ENCODE measurements at places on chromosomes 11 and 22.

DNA sequence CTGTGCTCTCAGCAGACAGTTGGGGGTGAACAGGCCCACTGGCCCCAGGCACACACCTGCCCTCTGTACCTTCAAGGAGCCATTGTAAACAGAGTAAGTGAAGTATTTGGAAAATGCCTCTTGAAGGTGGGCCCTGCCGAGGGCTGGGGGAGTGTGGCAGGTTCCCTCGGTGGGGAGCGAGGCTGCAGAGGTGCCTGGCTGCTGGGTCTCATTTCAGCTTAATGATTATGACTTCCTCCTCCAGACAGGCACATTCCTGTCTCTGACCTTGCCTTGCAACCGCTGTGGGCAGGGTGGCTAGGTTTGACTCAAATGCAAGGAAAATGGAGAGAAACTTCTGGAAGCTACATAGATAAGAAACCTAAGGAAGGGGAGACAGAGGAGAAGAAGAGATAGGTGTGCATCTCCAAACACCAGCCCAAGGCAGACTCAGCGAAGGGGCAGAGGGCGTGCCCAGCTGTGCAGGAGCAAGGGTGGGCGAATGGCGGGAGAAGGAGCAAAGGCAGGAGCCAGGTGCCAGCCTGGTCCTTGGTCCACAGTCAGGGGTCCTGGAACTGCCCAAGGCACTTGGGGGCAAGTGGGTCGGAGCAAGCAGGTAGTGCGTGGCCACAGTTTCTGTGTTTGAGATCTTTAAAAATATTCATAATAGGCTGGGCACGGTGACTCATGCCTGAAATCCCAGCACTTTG lies 14.0 kb downstream of the GRAMD4 start:
- no peak for DNase-seq

DNA sequence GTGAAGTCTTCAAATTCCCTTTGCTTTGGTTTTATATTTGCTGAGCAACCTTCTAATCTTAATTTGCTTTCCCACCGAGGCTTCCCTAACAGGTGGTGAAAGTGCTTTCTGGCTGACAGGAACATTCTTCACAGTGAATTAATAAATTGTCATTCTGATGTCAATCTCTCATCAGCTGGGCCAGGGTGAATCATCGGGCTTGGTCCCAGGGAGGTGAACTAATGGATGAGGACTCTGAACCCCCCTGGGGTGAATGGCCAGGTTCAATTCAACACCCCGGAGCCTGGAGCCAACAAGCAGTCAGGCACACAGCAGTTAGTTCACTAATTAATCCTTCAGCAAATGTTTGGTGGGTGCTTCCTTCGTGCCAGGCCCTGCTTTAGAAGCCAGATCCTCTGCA lies 155.4 kb upstream of the PDGFD start:
- DNase-seq: no peak

- no peak for DNase-seq
Measured at GRCh38 chr22:17043521-17043920, 35.5 kb upstream of the GAB4 start.

- peak; percentile 33 for DNase-seq
Measured at GRCh38 chr11:127345819-127346459, 345.4 kb upstream of the KIRREL3 start.

DNA sequence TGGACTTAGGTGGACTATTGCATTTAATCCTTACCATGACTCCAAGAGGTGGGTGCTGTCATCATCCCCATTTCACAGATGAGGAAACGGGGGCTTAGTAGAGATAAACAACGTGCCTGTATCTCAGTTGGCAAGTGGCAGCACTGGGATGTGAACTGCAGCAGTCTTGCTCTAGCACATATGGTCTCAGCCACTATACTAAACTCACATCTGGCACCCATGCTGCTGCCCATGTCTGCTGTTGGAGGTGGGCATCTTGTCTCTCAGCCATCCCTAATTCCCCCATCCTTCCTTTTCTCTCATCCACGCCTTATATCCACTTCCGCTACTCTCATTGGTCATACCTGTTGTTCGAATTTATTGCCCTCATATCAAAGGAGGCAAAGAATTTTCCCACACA lies 3.8 kb downstream of the PRG3 start:
- DNase-seq: no peak
